Common myeloid progenitor, CD34-positive (primary cell): ENCODE measurements at places on chromosomes 4 and X.
A peak's percentile ranks its signal among the peaks of the same experiment; 100 is the strongest.

DNA sequence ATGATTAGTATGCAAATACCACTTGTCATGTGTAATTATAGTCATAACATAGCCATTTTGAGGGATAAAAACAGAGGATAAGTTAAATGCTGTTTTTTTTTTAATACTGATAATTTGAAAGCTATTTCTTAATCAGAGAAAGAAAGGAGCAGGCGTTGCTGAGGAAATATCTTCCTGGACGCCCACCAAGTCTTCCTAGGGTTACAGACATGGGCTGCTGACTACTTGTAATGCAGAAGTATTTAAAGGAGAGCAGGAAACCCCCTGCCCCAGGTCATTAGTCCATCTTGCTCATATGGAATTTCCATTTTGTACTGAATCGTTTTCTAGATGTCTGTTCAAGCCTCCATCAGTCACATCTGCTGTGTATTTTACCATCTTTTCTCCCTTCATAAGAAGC is 176.2 kb downstream of the ADGRL3 start:
- no peak for DNase-seq

GRCh38 chr4:26985873-26986272 is 125.2 kb downstream of the STIM2 start:
- peak; percentile 71 for DNase-seq

- no peak for DNase-seq
These were observed 186.5 kb downstream of the MSL3 start for GRCh38 chrX:11944501-11944900.

- no peak for DNase-seq
These were observed 6.5 kb upstream of the SYP start for GRCh38 chrX:49206543-49206942.

- no peak for DNase-seq
These were observed 15.1 kb downstream of the DGKQ start for GRCh38 chr4:958314-958665.

GRCh38 chr4:98501383-98501782 is 157.0 kb downstream of the TSPAN5 start:
- no peak for DNase-seq
